Parietal lobe (tissue), 2 donors: ENCODE measurements at places on chromosomes 7 and 10. TPM values are rescaled to one million over a fixed set of nuclear protein-coding genes. Genes with fewer than 3 reads are reported as not detected.

The PPP1R3C gene
- 24.7 TPM for total RNA-seq

The SFRP5 gene
- total RNA-seq = 0.94 TPM

The BTBD16 gene
- total RNA-seq = not detected

The ABCB4 gene
- 4.1 TPM for total RNA-seq

The C10orf67 gene
- 0.31 TPM for total RNA-seq

The XPNPEP1 gene
- total RNA-seq = 108 TPM

The MTURN gene
- 287 TPM for total RNA-seq

The PLXNA4 gene
- 227 TPM for total RNA-seq

The SLC29A3 gene
- total RNA-seq = 2.8 TPM

The GATA3 gene
- total RNA-seq = not detected

The PRSS37 gene
- total RNA-seq = not detected

The C10orf120 gene
- not detected for total RNA-seq

The CALML3 gene
- total RNA-seq = not detected
